ENCODE measurements at places on chromosomes 7 and 10.

GRCh38 chr7:50774319-50774718 lies 8.4 kb downstream of the GRB10 start:
- peak; percentile 27 for DNase-seq

DNA sequence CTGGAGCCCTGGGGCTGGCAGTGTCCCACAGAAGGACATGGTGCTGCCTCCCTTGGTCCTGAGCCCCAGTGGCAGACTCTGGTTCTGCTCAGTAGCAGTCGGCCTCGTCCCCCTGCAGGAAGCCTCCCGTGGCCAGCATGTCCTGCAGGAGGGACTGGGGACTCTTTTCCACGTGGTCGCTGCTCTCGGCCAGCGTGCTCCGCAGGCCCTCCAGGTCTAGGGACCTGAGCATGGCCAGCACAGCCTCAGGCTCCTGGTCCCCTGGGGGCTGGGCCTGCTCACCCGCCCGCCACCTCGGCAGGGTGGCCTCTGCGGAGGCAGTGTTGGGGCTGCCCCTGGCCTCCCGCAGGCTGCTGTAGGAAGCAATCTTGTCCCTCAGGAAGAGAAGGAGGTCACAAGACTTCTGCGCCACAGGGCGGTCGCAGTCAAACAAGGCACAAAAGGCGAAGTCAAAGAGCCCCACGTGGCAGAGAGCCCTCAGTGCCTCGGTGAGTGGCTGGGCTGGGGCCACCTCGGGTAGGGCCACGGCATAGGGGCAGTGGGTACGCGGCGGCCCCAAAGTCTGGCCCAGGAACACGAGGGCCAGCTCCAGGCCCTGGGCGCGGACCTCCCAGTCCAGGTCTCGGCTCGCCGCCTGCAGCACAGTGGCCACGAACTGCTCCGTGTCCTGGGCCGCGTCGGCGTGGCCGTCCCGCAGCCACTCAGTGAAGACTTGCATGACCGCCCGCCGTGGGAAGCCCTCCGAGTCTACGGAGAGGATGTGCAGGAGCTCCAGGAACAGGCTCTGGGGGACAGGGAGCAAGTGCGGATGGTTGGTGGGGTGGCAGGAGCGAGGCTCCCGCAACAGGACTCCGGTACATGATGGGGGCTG lies 17.1 kb downstream of the BRAT1 start:
- DNase-seq: no peak

- peak; percentile 12 for DNase-seq
Measured at GRCh38 chr7:124856299-124856888, 73.2 kb downstream of the POT1 start.

DNA sequence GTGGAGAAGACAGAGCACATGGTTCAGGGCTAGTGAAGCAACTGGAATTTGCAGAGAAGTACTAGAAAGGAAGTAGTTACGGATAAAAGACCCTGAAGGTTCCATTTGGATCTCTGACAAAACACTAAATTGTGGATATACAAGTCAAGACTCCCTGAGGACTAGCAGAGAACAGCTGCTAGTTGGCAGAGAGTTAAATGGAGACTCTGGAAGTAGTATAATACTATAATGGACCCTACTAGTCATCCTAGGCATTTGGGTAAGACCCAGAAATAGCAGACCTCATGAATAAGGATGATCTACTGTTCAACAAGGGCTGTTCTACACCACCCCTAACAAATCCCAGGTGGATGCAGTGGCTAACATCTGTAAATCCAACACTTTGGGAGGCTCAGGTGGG lies 19.1 kb downstream of the MCMBP start:
- DNase-seq: no peak

DNA sequence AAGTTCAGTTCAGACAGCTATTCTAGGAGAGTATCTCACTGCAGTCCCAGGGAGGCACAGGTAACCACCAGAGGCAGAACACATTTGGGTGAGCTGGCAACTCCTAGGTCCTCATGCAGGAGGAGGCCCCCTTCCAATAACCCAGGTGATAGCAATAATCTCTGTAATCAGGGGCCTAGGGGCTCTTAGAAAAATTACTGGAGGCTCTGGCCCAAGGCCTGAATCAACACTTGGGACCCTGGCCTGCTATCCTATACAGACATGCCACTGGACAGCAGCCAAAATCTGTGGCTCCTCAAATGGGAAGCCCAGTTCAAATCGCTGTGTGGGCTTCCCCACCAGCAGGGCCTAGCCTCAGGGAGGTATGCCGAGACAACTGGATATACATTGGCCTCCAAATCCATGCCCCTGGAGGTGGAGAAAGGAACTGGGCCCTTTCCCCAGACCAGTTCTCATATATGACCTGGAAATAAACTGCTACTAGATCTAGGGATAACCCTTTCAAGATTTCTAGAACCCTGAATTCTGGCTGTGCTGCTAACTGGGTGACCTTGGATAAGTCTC lies 1.6 kb downstream of the AVPI1 start:
- DNase-seq: peak; percentile 61

GRCh38 chr10:24501056-24501711 lies 222.5 kb downstream of the ARHGAP21 start:
- no peak for DNase-seq

GRCh38 chr7:47581438-47581803 lies 490 bp downstream of the TNS3 start:
- DNase-seq: no peak

GRCh38 chr7:126449611-126450268 lies 803.0 kb downstream of the GRM8 start:
- no peak for DNase-seq
